ENCODE measurements at places on chromosomes 3 and 15.

GRCh38 chr3:159674583-159674982 lies 314.1 kb upstream of the IL12A start:
- DNase-seq: no peak

GRCh38 chr15:99143242-99143641 lies 38.4 kb downstream of the SYNM start:
- no peak for DNase-seq

DNA sequence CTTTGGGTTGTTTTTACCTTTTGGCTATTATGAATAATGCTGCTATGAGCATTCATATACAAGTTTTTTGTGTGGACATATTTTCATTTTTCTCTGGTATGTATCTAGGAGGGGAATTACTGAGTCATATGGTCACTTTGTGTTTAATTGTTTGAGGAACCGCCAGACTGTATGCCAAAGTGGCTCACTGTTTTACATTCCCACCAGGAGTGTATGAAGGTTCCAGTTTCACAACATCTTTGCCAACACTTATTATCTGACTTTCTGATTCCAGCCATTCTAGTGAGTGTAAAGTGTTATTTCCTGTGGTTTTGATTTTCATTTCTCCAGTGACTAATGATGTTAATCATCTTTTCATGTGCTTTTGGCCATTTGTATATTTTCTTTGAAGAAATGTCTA lies 51.8 kb downstream of the CMTM7 start:
- DNase-seq: peak; percentile 38

DNA sequence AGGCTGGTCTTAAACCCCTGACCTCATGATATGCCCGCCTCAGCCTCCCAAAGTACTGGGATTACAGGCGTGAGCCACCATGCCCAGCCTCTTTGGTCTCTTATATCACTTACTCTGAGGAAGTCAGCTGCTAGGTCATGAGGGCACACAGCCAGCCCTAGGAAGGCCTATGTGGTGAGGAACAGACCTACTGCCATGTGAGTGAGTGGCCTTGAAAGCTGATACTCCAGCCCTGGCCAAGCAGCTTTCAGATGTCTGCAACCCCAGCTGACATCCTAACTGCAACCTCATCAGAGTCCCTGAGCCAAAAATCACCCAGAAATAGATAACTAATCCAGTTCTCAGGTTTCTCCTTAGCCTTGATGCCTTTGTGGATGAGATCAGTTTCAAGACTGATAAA lies 224.3 kb downstream of the EDEM1 start:
- no peak for DNase-seq

DNA sequence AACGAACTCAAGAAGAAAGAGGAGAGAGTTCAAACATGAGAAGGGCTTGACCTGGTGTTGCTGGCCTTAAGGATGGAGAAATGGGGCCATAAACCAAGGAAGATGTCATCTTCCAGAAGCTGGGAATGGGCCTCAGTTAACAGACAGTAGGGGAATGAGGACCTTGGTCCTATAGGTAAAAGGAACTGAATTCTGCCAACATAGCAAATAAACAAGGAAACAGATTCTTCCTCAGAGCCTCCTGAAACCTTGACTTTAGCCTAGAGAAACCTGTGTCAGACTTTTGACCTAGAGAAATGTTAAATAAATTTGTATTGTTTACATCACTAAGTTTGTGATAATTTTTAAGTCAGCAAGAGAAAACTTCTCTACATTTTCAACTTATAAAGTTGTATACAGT lies 336.8 kb downstream of the PLCL2 start:
- DNase-seq: no peak

DNA sequence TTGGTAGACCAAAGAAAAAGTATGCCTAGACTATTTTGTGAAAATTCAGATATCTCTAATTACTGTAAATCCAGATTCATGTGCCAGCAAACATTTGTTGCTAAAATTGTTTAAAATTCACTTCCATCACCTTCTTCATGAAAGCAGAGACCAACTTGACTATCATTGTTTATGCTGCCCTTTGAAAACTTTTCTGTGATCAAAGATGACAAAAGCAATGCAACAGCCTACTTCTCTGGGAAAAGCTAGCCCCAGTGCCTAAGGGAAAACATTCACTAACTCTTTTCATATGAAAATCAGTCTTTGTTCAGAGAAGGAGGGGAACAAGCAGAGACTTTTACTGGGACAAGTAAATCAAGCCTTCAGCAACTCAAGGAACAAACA lies 178.0 kb upstream of the P2RY1 start:
- DNase-seq: no peak

DNA sequence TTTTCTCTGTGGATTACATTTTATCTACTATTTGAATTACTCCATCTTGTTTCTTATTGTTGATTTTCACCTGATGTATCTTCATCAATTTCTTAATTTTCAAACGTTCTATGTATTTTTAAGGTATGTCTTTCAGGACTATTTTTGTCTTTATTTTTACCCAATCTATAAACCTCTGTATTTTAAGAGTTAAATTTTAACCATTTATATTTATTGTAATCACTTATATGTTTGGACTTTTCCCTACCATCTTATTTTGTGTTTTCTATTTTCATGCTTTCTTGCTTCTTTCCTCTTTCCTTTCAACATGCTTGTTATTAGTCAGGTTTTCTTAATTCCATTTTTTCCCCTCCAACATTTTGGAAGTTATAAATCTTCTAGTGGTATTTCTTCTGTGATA lies 49.5 kb upstream of the NR2E3 start:
- DNase-seq: no peak

DNA sequence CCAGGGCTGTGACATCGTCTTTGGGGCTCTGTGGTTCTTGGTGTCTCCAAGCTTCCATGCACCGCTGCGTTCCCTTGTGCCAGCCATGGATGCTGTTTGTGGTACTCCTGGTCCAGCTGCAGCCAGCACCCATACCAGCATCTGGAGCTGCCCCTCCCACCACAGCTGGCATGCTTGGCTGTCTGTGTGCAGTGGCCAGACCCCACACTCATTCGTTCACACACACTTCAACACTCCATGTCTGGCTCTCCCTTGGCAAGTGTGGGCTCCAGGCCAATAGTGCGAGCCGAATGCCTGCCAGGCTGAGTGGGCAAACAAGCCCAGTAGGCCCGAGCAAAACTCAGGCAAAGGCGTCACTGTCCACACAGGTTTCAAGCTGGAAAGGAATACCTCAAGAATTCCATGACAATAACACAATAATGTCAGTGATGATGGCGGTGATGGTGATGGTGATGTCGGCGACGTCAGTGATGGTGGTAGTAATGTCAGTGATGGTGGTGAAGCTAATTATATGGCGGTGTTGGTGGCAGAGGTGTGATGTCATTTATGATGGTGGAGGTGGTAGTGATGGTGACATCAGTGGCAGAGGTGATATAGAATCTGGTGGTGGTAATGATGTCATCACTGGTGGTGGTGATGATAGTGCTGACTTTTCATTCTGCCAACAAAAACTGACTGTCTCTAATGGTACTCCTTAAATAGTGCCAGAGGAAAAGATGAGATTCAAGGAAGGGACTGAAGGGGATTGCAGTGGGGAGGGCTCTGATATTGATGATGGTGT lies 19.3 kb downstream of the TBC1D21 start:
- DNase-seq: no peak

DNA sequence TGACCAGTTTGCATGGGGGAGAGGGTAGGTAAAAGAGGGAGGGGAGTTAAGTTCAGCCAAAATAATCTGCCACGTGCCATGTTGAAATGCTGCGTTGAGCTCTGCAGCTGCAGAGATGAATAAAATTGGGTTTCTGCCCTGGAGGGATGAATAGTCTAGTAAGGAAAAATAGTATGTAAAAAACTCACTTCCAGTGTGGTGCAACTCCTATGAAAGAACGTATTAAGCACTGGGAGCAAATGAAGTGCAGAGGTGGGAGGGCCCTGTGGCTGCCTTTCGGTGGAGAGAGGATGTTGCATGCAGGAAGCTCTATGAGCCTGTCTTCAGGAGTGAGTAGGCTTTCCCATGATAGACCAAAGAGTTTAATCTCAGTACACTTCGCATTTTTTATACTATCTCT lies 8.6 kb downstream of the CEP63 start:
- no peak for DNase-seq

GRCh38 chr15:67372543-67372942 lies 118.0 kb downstream of the IQCH start:
- no peak for DNase-seq

GRCh38 chr3:100893108-100893507 lies 100.1 kb downstream of the ABI3BP start:
- DNase-seq: no peak

- no peak for DNase-seq
Measured at GRCh38 chr3:48416091-48416505, 13.8 kb downstream of the PLXNB1 start.

Measured in activated CD8-positive, alpha-beta memory T cell treated with anti-CD3 and anti-CD28 coated beads, Interleukin-2, amount 50 U/mL, for 48 hours (primary cell).